ENCODE measurements at places on chromosomes 5 and 9.

- no peak for DNase-seq
Measured at GRCh38 chr9:2717385-2717784, at the start of gene KCNV2. TSS of gene KCNV2 (plus strand) at chr9:2717510. CDS start at chr9:2717740, 230 bp downstream.

GRCh38 chr9:33065157-33066076 lies 11.1 kb downstream of the SMU1 start:
- DNase-seq, result no peak

GRCh38 chr5:72366324-72366976 lies 46.3 kb downstream of the PTCD2 start:
- DNase-seq, result peak; percentile 65

DNA sequence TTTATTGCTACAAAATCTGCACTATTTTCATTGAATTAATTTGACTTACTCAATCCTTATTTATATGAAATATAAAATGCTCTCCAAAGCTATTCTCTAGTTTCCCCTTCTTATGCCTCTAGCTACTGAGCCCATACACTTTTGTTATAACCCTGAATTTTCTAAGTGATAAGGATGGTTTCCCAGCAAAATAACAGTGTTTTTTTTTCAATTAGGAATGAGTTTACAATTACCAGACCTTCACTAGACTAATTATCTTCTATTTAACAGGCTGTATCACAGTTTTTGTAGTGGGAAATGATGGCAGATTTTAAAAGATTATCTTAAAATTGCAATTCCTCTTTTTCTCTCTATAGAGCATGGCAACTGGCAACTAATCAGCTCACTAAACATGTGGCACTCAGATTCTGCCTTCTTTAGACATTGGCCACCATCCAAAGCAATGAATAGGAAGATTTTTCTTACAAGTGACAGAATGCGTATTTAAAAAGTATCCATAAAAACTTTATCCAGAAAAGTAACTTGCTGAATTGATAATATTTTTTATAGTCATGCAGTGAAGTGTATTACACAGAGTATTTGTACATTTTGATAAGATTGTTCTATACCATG lies 585.7 kb upstream of the ZNF608 start:
- no peak for DNase-seq

- no peak for DNase-seq
Measured at GRCh38 chr9:96236854-96237550, 65.0 kb downstream of the HSD17B3 start.

DNA sequence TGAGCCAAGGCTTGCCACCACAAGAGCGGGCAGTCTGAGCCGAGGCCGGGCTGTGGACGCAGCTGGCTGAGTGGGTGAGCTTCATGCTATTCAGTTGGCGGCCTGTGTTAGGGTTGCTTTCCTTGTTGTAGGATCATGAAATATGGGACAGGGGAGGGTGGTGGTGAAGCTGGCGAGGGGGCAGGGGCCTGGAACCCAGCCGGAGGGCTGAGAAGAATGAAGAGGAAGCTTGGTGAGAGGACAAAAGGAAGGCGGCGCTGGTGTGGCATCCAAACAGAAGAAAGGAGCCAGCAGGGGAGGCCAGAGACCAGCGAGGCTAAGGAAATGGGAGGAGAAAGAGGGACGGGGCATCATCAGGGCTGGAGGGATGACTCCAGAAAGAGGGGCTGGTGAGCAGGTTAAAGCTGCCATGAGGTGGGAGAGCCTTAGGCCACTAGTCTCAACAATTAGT lies 18.3 kb downstream of the RALGPS1 start:
- DNase-seq, result no peak

DNA sequence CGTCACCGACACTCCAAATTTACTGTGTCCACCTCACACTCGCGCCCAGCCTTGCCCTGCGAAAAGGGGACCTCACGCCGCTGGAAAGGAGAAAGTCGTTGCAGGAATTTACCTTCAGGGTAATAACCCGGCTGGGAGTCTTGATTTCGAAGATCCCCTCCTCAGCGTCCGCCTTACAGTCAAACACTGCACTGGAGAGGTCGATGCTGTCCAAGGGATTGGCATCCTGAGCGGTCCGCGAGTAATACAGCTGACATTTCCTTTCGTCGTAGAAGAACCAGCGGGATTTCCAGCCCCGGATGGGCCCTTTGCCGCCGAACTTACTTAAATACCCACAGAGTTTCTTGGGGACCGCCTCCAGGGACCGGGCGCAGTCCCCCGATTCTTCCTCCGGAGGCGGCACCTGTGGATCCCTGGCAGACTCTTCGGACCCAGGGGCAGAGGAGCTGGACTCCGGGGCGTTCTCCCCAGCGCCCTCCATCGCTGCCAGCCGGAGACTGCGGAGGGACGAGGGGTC lies 330 bp downstream of the TBC1D2 start:
- no peak for DNase-seq

GRCh38 chr9:94905606-94906005 lies 179.1 kb downstream of the AOPEP start:
- no peak for DNase-seq

GRCh38 chr5:113059232-113060040 lies 82.8 kb downstream of the DCP2 start:
- DNase-seq, result peak; percentile 71

- DNase-seq, result no peak
Measured at GRCh38 chr5:87103616-87104287, 163.9 kb upstream of the RASA1 start.

GRCh38 chr9:95947118-95947517 lies 71.6 kb downstream of the ERCC6L2 start:
- DNase-seq, result no peak

DNA sequence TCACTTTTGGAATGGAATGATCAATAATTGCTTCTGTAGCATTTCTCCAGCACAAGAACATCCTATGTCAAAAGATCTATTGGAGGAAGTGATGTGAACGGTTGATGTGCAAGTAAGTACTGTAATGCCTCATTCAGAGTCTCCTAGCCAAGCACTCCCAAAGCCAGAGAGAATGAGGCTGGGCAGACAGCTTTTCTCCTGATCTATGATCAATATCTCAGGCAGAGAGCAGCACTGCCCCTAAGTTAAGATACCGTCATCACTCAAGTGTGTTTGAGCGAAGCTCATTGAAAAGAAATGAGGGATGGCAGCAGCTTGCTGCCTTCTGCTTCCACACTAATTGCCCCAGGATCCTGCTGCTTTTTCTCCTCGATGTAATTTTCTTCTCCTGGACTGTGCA lies 324.1 kb upstream of the GRAMD2B start:
- DNase-seq, result no peak

DNA sequence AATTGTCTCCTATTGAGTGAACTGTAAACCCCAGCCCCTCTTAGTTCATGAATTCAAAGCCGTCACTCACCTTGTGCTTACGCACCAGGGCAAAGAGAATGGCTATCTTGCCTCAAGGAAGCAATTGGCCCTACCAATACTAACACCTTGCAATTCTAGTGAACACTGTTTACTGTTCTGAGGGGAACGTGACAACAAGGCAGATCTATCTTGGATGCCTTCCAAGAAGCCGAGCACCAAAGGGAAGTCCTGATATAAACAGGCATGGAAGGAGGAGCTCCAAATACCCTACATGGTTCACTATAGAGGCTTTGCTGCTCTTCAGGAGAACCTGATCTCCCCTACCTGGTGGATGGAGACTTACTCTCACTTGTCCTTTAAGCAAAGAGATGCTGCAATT lies 1.7 kb upstream of the PLPPR1 start:
- DNase-seq, result no peak

DNA sequence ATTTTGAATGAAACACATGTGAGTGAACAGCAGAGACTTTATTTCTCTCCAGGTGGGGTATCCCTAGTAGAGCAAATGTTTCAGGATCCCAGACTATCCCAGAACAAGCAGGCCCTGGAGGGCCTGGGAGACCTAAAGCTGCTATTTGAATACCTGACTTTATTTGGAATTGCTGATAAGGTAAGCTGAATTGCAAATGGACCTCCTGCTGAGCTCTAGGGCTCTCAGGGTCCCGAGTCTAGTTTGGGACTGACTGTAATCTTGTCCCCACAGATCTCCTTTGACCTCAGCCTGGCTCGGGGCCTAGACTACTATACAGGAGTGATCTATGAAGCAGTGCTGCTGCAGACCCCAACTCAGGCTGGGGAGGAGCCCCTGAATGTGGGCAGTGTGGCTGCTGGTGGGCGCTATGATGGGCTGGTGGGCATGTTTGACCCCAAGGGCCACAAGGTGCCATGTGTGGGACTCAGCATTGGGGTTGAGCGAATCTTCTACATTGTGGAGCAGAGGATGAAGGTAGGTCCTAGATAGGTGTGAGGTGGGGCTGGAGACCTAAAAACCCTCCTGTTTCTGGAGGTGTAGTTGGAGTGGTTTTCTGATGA lies 3.3 kb upstream of the ZMAT2 start:
- DNase-seq, result no peak

- peak; percentile 47 for DNase-seq
Measured at GRCh38 chr5:133930061-133930812, 38.2 kb downstream of the C5orf15 start.
